Endodermal cell (in vitro differentiated cells): ENCODE measurements at places on chromosomes 2 and 18.
A peak's percentile ranks its signal among the peaks of the same experiment; 100 is the strongest.

GRCh38 chr2:49714454-49714853 is 560.1 kb upstream of the FSHR start:
- peak; percentile 44 for DNase-seq

GRCh38 chr2:44389895-44390294 is 28.1 kb downstream of the CAMKMT start:
- DNase-seq: no peak

- peak; percentile 59 for DNase-seq
Measured at GRCh38 chr2:6960659-6961058, 43.4 kb downstream of the RNF144A start.

DNA sequence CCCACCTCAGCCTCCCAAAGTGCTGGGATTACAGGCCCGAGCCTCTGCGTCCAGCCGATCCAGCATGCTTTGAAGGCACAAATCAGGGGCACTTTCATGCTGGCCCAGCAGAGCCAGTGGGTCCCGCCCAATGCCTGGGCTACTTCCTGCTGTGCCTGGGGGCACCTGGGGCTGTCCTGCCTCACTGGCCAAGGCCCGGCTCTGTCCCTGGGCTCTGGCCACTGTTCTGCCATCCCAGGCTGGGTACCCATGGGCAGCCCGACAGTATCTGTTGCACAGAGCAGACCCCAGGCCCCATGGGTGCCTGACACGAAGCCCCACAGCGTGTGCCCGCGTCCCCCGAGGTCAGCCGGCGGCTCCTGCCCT is 6.8 kb upstream of the GAL3ST2 start:
- no peak for DNase-seq

DNA sequence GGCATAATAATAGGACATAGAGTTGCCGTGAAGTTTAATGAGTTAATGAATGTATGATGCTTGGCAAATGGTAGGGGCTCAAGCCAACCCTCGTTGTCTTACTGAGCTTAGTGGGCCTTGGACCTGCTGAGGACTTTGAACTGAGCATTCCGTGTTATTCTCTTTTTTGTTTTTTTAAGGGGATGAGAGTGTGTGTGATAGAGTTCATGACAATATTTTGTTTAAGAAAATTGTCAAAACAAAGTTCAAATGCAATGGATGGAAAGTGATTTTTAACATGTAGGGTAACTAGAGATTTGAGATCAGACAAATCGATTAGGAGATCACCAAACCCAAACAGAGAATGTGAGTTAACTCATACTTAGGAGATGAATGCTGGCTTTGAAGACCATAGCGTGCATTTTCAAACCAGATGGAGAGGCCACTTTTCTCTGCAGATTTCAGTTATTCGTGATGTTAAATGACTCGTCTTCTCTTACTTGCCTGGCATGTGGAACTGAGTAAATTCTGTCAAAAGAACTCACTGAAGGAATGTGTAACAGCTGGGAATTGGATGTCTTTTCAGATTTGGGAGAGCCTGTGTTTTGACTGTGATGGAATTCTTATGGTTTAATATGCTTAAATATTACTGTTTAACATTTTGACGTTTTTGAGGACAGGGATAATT is 88.7 kb downstream of the NEDD4L start:
- DNase-seq: no peak

- peak; percentile 34 for DNase-seq
Measured at GRCh38 chr2:235770909-235771820, 277.3 kb downstream of the AGAP1 start.

GRCh38 chr2:44189104-44189503 is 20.4 kb downstream of the PPM1B start:
- DNase-seq: no peak

- DNase-seq: peak; percentile 3
Measured at GRCh38 chr2:11862049-11862448, 115.6 kb downstream of the LPIN1 start.

DNA sequence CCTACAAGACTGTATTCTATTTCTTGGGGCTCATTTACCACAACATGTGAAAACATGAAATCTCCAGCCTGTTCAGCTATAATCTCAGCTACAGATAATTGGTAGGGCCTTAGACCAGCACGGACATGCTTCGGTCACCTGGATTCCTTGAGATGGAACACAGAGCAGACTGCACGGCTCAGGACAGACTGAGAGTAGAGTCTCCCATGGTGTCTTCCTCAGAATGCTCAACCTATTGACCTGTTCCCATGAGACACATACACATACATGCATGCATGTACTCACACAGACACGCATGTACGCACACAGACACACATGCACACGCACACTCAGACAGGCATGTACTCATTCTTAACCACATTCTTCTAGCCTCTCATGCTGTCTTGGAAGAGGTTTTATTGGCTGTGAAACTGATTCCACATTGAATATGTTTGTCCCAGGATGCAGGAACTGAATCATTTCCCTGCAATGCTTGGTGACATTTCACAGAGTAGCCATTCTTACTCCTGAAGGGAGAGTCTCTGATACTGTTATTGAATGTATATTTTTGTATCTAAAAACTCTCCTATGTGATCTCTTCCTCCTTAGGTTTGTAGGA is 23.5 kb upstream of the BZW1 start:
- DNase-seq: no peak

DNA sequence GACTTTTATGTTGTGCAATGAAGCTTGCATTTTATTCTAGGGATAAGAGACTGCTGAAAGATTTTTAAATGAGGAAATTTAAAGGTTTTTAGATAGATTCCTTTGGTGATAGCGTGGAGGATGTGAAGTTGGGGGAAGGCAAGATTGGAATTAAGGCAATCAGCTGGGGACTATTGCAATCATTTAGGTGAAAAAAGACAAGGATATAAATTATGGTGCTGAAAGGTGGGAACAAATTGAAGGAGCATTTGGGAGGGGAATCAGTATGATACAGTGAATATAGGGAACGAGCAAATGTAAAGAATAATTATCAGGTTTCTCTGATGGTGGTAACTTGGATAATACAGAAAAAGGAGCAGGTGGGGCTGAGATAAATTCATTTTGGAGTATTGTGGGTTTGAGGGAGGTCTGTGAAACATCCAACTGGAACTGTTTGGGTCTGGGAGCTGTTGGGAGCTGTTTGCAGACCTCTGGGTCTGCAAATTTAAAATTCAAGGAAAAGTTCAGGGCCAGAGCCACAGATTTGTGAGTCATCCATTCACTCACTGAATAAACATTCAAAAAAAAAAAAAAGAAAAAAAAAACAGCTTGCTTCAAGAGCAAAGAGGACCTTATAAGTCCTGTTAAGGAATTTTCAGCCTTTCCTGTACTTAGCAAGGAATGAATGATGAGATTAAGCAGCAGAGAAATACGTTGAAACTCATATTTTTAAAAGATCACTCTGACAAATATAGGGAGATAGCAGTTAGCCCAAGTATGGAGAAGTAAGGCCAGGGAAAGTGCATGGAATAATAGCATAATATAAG is 257.5 kb upstream of the FN1 start:
- no peak for DNase-seq

DNA sequence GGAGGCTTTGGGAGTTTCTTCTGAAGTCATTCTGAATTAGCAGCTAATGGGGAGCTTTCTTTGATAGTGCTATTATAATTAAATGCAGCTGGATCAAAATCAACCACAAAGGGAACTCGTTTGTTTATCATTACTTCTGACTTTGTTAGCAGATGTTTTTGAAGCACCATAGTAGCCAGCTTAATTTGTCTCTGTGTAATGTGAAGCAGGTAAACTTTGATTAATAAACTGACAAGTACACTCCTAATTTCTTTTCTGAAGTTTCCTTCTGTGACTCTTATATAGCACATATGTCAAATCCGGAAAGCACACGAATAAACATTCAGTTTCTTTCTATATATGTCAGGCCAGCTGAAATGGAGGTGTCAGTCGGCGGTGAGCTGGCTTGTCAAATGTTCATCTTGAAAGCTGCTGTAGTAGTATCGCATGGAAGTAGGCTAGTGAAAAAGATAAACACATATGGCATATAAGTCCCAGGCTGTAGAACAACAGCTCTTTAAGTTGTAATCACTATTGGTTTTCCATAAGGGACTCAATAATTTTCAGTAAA is 451.9 kb upstream of the ZEB2 start:
- no peak for DNase-seq
